Activated CD4-positive, alpha-beta memory T cell treated with anti-CD3 and anti-CD28 coated beads, Interleukin-2, amount 10 ng/mL, durations not matched to agents 7 days and 5 days (primary cell): ENCODE measurements at places on chromosomes 12 and 14.

DNA sequence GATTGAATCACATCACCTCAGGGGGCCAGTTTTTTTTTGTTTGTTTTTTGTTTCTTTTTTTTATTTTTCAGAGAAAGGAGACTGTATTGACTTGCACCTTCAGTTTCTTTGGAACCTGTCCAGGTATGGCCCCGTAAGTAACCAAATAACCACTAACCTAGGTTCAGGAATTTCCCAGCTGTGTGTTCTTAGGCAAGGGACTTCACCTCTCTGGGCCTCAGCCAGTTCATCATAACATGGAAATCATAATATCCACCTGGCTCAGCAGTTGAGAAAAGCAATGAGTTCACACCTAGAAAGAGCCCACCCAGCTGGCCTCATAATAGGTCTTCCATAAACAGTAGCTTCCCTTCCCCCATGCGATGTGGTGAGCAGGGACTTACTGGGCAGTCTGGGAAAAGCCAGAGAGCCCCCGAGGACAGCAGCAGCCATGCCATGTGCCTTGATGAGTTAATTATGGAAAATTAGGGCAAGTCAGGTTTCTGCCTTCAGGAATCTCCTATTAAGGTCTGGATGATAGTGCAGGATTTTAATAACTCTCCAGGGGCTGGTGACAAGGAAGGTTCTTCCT, 27.4 kb upstream of the WSCD2 start:
- no peak for DNase-seq

DNA sequence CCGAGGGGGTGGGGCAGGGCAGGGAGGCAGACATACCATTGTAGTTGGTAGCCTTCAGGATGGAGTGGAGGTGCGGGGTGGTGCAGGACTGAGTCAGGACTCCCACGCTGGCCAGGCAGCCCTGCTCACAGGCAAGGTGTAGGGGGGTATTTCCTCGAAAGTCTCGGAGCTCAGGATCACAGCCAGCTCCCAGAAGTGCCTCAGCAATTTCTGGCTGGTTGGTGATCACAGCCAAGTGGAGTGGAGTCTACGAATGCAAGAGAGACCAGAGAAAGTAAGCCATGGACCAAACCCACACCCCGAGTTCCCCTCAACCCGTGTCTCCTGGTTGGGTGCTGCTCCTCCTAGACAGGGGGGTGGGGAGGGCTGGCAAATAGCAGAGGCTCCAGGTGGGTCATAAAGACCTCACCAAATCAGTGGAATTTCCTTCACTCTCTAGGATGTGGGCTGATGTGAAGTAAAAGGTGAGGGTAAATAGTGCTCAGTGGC, 1.4 kb downstream of the NFKBIA start:
- DNase-seq, result peak; percentile 39

DNA sequence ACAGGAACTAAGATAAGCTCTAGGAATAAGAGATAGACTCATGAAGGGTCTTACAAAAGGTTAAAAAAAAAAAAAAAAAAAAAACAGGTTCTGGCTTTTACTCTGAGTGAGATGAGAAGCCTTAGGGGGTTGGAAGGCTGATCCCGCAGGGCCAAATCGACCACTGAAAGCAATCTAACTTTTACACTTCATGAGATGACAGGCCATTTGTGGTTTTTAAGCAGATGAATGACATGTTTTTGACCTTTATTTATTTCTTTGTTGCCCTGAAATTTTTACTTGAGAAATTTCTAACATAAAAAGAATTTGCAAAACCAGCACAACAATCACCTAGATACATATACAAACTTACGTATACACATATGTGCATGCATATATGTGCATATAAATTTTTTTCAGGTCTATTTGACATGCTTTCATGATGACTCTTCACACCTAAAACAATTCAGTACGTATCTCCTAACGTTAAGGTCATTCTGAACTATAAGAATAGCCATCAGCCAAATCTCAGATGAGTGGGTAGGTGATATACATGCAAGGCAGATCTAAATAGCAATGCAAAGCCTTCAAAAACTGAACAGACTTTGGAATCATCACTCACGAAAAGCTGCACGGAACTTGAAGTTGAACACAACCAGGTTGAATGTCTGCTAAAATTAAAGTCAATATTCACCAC, 87.0 kb downstream of the R3HDM2 start:
- DNase-seq, result no peak

- DNase-seq, result peak; percentile 57
Observed at GRCh38 chr14:61695695-61696527, 598 bp downstream of the HIF1A start.

DNA sequence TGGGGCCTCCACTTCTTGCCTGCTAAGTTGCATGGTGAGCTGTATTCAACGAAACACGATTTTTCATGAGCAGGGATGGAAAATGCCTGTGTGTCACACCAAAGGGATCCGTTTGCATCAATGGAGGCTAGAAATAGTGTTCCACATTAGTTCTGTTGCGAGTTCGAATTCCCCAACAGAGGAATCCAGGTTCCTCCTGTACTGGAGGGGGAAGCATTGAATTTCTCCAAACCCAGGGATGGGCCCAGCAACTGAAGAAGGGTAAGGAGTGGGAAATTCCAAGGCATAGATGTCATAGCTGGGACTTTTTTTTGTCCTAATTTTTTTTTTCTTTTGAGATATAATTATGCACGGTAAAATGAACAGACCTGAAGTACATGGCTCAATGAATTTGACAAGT, 336.2 kb downstream of the DPF3 start:
- DNase-seq, result no peak
